A172 (cell line): ENCODE measurements at places on chromosomes 16 and 17. TPM values are rescaled to one million over a fixed set of nuclear protein-coding genes. Genes with fewer than 3 reads are reported as not detected.
A peak's percentile ranks its signal among the peaks of the same experiment; 100 is the strongest.

The ATP6V0D1 gene
- total RNA-seq: 66.8 and 77.5 TPM in 2 replicates

DNA sequence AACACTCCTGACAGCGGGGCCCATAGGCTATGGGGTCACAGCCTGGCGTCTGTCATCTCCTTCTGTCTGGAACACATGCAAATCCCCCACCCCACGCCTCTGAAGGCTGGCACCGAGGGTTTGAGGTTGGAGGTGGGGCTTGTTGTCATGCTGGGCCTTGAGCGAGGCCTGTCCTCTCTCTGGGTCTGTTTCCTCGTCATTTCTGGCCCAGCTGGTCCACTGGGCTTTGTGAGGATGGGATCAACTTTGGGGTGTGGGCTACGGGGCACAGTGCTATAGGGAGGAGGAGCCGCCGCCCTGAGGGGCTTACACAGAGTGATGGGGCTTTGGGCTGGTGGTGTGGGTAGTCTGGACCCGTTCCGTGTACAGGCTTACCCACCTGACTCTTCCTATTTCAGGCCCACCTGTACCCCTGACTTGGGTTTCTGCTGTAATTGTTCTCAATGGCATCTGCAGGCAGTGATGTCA is 87.5 kb downstream of the AMFR start:
- DNase-seq: no peak

DNA sequence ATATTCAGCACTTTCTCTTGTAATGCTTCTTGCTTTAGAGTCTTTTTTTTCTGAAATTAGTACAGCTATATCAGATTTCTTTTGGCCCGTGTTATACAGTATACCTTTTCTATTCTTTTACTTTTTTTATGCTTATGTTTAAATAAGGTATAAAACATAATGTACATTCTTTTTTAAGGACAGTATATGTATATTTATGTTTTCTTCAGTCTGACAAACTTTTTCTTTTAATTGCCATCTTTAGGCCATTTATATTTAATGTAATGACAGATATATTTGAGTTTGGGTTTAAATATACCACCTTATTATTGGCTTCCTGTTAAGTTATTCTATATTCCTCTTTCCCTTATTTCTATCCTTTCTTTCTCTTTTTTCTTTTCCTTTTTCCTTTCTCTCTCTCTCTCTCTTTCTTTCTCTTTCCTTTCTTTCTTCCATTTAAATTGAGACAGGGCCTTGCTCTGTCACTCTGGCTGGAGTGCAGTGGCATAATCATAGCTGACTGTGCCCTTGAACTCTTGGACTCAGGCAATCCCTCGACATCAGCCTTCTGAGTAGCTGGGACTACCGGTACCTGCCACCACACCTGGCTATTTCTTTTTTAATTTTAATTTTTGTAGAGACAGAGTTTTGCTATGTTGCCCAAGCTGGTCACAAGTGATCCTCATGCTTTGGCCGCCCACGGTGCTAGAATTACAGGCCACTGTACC is 61.7 kb downstream of the WWOX start:
- no peak for DNase-seq

DNA sequence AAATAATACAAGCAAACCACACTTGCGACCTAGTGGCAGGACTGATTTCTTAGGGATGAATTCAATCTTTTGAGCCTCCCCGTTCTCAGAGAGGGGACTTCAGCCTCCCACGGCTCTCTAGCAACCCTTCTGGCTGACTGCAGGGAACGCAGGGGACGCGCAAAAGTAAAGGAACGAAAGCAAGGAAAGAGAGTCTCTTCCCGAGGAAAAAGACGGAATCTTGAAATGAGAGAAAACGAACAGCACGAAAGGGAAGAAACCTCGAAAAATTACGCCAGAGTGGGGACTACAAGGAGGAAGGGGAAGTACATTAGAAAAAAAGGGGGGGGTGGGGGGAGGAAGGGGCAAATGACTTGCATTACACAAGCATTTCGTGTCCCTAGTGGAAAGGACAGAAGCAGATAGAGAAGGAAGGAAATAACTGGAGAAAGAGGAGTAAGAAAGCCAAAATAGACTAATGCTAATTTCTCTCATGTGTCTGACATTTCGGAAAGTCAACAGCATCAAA is 1.2 kb downstream of the GRB2 start:
- DNase-seq: peak; percentile 80

GRCh38 chr16:10896165-10896564 is 19.2 kb downstream of the CIITA start:
- no peak for DNase-seq

The OR1A1 gene
- not detected in 2 replicates for total RNA-seq

DNA sequence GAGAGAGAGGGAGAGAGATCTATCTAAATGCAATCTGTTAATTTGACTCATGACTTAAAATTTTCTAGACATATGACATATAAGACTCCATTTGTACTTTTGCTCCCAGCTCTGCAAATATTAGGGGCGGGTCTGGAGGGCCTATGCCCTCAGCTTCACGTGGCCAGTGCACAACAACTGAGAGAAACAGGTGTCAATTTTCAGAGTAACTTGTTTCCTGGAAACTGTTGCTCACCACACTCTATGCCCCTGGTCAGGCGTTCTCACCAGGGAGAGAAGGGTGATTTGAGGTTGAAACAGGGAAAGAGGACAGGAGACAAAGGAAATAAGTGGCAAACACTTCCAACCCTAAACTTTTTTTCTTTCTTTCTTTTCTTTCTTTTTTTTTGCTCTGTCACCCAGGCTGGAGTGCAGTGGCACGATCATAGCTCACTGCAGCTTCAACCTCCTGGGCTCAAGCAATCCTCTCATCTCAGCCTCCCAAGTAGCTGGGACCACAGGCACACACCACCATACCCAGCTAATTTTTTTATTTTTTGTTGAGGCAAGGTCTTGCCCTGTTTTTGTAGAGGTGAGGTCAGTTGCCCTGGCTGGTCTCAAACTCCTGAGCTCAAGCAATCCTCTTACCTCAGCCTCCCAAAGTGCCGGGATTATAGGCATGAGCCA is 270.0 kb downstream of the SLC39A11 start:
- no peak for DNase-seq

DNA sequence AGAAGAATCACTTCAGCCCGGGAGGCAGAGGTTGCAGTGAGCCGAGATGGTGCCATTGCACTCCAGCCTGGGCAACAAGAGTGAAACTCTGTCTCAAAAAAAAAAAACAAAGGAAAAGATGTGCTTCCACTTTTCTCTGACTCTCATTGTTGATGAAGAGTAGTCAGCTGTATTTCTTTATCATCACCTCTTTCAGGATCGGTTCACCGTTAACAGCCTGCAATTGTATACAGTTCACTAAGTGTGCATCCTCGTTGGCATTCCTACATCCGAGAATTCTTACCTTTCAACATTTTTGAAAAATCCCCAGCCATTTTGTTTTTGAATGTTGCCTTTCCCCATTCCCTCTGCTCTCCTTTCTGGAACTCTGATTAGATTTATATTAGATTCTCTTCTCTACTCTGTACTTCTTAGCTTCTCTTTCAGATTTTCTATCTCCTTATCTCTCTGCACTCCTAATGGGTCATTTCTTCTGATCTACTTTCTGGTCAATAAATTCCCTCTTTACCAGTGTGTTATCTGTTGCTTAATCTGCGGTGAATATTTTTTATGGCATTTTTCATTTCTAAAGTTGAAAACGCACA is 26.9 kb upstream of the ZC3H18 start:
- DNase-seq: no peak

GRCh38 chr17:57357392-57357784 is 101.1 kb downstream of the MSI2 start:
- DNase-seq: no peak

The PRKCB gene
- not detected in 2 replicates for total RNA-seq

DNA sequence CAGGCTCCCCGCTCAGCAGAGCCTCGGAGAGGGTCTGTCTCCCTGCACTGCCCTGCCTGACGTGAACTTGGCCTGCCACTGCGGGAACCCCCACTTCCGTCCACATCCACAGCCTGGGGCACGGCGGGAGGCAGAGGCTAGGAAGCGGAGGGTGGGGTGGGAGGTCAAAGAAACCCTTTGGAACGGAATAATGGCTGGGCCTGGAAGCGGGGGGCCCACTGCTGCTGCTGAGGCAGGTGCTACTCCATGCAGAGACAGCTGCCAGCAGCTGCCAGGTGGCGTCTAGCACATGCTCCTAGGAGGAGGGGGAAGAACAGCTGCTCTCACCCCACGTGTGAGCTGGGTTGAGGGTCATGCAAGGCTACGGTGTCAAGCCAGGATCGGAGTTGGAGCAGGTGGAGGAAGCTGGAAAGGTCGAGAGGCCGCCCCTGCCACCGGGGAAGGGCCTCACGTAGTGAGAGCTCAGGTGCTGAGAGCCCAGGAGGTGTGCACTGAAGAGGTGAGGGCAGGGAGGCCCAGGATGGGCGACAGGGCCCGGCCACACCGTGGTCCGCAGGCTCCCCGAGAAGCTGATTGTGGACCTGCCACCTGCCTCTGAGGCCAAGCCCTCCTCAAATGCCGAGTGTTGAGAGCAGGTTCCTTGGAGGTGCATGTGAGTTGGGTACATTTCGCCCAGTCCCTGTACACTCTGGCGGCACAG is 9.8 kb downstream of the FSCN2 start:
- DNase-seq: no peak

DNA sequence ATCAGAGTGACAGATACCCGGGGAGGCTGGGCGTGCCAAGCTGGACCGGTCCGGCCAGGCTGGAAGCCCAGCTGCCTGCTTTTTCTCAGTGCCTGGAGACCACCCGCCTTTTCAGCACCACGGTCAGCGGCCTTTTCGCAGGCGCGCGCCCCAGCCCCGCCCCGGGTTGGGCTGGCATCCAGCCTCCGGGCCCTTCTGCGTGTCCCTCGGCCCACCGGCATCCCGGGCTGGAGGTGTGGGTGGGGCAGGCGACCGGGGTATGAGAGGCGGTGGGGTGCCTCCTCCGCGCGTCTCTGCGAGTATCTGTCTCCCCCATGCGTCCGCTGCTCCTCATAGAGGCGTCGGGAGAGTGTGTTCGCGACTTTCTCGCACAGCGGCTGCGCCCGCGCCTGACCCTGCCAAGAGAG is 102.5 kb downstream of the MRM1 start:
- no peak for DNase-seq

The CBX2 gene
- 24.7 and 27.2 TPM in 2 replicates for total RNA-seq

The ZNF23 gene
- total RNA-seq: 10.1 and 16.3 TPM in 2 replicates

- no peak for DNase-seq
Measured at GRCh38 chr17:16917671-16918394, 54.1 kb downstream of the TNFRSF13B start.

- peak; percentile 49 for DNase-seq
Measured at GRCh38 chr17:81840826-81841778, 6.3 kb upstream of the PPP1R27 start.

- DNase-seq: no peak
Measured at GRCh38 chr16:72532906-72533410, 361.0 kb upstream of the PMFBP1 start.

The OR1F1 gene
- total RNA-seq: not detected in 2 replicates

DNA sequence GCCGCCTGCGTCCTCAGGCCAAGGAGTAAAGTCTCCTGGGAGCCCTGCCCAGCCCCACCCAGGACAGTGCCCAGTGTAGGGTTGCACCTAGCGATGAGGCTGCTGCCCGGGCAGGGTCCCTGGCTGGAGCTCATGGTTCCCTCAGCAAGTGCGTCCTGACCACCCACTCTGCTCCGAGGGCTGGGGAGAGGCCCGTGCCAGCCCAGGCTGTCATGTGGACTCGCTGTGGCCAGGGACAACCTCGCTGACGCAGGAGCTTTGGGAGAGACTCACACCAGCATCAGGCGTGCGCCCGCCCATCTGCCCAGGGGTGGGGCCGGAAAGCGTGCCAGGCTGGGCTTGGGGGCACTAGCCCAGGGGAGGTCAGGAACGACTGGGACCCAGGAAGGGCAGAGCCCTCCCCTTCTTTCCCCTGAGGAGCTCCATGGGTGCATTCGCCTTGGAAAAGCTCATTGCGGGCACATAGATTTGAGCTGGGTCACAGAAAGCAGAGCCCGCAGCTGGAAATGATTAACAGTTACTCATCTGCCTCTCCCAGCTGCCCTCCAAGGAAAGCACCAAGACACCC is 19.7 kb downstream of the DPEP1 start:
- DNase-seq: peak; percentile 95

The TBX6 gene
- total RNA-seq: not detected in 2 replicates

DNA sequence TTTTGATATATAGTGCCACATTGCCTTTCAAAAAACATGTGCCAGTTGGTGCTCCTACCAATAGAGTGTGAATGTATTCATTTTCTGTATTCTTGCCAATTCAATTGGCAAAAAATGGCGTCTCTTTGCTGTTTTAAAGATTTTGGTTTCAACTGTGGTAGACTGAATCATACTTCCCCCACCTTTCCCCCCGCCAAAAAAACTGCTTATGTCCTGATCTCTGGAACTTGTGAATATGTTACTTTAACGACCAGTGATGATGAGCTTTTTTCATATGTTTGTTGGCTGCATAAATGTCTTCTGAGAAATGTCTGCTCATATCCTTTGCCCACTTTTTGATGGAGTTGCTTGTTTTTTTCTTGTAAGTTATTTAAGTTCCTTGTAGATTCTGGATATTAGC is 325.1 kb upstream of the KCNJ16 start:
- no peak for DNase-seq

The NOMO2 gene
- total RNA-seq: 80.7 and 106 TPM in 2 replicates

The ATP2C2 gene
- not detected in 2 replicates for total RNA-seq

The RAP1GAP2 gene
- 3.8 and 6.4 TPM in 2 replicates for total RNA-seq

DNA sequence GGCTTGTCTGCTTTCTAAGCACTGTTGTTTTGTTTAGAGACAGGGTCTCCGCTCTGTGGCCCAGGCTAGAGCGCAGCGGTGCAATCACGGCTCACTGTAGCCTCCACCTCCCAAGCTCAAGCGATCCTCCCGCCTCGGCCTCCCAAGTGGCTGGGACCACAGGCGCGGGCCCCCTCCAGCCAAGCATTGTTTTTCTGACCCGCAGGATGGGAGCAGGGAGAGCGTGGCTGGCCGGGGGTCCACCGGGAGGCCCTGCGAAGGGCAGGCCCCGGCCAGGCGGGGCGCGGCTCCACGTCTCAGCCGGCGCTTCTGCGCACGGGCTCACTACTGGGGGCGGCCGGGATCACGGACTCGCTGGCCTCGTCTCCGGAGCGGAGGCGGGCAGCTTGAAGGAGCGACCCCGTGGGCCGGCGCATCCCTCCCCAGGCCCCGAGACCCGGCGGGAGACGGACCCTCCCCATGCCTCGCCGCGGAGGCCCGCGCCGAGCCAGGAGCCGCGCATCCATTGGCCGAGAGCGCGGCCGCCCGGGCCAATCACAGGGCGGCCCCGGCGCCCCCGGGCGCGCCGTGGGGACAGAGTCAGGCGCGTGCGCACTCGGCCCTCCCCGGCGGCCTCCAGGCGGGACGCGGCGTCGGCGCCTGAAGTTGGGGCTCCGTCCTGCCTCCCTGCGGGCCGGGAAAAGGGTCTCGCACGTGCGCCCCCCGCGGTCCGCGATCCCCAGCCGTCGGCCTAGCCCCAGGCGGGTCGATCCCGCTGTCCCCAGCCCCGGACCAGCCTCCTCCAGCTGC is 24.9 kb downstream of the ACTG1 start:
- DNase-seq: no peak

- DNase-seq: peak; percentile 18
Measured at GRCh38 chr17:7403043-7403726, 712 bp downstream of the TMEM256 start.
